ENCODE measurements at places on chromosomes 12 and 14.

DNA sequence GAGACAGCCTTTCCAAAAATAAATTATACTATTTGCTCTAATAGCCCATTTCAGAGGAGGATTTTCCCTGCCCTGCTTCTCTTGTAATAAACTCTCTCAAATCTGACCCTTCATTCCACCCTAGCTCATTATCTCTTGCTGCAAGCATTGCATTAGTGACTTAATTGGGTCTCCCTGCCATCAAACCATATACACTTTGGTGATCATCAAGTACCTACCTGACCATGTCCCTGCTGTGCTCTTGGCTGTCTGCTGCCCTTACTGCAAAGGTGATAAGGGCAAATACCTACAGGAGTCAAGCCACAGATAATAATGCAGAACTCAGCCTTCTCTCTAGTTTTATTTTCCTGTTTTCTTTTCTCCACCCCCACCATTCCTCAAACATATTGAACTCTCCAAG lies 88.4 kb downstream of the LIN7A start:
- no peak for DNase-seq

- no peak for DNase-seq
These were observed 61.4 kb downstream of the WSCD2 start for GRCh38 chr12:108190529-108190928.

DNA sequence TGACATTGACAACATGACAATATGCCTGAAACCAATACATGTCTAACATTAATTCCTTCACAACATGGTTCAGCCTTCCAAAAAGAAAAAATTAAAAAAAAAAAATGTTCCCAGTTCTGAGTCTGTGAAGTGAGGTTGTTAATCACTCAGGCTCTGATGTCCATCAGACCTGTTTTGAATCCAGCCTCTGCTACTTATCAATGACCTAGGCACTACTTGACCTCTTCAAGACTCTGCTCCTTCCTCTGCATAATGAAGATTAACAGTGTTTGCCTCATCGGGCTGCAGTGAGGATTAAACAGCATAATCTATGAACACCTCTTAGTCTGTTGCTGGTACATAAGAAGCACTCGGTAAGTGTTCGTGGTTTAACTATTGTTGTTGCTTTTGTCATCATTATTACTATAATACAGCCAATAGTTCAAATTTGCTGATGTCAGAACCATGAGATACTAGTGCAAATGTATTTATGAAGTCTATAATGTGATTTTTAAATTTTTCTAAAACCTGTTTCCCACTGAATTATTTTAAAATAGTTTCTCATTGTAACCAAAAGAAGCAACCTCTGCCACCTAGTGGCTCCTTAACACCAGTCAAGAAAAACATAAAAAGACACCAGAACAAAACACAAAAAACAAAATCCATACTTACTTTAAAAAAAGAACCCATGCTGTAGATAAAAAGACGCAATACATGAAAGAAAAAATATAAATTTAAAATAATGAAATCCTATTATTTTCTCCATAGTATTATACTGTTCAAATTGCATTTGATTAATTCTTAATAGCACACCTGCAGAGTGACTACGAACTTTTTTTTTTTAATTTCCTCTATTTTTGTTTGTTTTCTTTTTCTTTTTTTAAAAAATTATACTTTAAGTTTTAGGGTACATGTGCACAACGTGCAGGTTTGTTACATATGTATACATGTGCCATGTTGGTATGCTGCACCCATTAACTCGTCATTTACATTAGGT lies 20.3 kb upstream of the TMX1 start:
- peak; percentile 46 for DNase-seq

GRCh38 chr12:54589964-54590363 lies 1.5 kb upstream of the PPP1R1A start:
- DNase-seq, result no peak

DNA sequence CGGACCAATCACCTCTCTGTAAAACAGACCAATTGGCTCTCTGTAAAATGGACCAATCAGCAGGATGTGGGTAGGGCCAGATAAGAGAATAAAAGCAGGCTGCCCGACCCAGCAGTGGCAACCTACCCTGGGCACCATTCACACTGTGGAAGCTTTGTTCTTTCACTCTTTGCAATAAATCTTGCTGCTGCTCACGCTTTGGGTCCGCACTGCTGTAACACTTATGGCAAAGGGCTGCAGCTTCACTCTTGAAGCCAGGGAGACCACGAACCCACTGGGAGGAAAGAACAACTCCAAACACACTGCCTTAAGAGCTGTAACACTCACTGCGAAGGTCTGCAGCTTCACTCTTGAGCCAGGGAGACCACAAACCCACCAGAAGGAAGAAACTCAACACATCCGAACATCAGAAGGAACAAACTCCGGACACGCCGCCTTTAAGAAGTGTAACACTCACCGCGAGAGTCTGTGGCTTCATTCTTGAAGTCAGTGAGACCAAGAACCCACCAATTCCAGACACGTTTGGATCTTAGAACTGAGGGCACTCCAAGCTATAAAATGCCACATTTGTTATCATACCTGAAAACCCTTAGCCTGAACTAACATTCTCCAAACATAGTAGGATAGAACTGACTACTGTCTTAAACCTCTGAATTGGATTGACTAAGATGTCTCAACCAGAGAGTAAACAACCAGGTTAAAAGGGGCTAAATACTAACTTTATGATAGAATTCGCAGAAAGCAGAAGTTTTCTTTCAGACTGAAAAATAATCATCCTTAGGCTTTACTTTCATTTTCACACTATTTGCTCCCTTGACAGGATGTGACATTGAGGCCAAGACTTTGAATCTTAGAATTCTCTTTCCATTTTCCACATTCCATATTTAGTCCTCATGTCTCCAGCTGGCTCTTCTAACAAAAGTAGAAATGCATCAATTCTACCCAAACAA lies 33.6 kb downstream of the CDKL1 start:
- no peak for DNase-seq

DNA sequence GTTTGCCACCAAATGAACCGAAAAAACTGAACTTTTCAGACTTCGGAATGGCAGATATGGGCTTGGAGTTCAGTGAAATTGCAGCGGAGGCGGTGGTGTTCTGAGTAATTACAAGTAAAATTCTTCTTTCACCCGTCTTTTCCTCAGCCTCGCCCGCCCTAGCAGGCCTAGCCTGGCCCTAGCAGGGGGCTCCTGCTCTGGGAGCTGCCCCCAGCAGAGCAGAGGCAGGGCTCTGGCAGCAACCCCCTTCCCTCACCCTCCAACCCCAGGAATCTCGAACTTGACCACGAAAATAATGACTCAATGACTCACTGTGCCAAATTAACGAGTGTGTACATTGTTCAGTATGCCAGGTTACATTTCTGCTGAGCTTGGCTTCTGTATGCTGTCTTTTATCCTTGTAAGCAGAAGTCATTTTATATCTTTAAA lies 1.1 kb downstream of the PAPLN start:
- DNase-seq, result no peak

DNA sequence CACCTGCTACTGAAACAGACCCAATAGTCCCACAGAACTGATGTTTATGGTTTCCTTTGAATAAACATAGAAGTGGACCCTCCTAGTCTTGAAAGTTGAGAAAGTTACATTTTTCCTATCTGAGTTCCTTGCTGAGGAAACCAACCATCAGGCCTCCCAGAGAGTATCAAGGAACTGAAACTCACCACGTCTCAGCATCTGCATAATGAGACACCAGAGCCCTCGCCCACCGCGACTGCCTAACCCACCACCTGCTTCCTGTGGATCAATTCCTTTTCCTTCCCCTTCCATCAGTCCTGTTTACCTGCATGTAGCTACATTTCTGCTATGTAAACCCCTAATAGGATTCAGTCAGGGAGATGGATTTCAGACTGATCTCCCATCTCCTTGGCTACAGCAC lies 443.2 kb upstream of the TMEM132C start:
- DNase-seq, result no peak

- DNase-seq, result no peak
These were observed 11.5 kb upstream of the NT5DC3 start for GRCh38 chr12:103852498-103852997.

GRCh38 chr14:50037852-50038251 lies 78.5 kb downstream of the VCPKMT start:
- no peak for DNase-seq

DNA sequence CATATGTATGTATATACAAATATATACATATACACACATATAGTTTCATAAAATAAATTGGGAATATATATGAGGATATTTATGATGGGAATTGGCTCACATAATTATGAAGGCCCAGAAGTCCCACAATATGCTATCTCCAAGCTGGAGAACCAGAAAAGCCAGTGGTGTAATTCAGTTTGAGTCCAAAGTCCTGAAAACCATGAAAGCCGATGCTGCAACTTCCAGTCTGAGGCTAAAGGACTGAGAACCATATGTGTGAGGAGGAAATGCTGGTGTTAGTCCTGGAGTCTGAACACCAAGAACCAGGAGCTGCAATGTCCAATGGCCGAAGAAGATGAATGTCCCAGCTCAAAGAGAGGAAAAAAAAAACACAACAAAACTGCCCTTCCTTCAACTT lies 65.5 kb upstream of the PRKD1 start:
- no peak for DNase-seq

- no peak for DNase-seq
These were observed 147.4 kb downstream of the C12orf75 start for GRCh38 chr12:105477873-105478272.

DNA sequence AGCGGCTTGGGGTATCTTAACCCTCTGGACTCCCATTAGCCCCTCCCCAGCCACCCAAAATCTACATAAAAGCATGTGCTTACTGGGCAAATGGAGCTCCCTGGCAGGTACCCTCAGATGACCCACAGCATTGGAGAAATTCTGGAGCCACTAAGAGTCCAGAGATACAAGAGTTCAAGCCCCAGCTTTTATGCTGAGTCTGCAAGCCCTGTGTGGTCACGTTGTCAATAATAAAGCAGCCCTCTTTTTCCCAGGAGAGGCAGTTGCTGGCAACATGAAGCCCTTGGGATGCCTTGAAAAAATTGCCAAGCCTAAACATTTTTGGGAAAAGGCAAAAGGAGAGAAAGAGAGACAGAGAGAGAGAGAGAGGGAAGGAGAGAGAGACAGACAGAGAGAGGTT lies 83.4 kb downstream of the RBM19 start:
- DNase-seq, result no peak

DNA sequence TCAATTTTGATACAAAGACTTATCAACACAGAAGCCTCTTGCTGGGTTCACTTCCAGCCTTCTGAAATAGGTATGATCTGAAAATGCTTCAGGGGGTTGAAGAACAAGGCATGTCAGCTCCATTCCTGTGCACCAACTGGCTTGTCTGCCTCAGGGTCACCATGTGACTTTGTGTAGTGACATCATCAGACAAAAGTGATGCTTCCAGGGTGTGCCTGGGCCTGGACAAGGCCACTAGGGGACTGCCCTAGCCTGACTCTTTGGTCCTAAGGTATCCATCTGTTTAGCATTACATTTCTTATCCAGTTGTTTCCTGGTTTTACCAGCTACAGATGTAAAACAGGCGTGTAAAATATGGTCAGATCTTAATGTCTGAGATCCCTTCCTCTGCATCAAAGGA lies 155.6 kb downstream of the CAND1 start:
- no peak for DNase-seq

DNA sequence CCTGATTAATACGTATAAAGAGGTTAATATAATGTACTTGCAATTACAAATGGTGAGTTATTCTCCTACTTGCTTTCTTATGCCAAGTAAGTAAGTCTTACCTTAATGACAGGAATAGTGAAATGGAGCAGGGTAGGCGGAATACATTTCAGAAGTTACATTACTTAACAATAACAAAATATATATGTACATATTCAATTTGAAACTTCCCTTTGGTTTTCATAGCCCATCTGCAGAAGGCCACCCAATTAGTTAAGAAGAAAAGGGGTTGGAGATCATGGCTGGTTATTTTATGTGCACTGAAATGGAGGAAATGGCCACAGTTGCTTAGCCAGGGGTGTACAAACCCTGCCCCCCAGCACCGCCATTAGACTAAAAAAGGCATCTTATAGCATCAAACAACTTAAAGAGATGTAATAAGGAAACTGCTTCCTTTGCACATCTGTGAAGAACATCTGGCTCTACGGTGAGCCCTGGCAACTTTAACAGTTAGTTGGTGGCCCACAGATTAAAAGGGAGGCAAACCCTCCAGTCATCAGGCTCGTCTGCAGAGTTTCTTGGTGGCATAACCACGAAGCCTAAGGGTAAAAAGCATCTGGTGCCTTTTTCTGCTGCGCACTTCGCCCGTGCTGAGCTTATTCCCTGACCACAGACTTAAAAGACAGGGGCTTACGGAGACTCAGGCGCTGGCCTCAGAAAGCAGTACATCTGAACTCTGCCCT lies 38.8 kb upstream of the DACT1 start:
- no peak for DNase-seq

- DNase-seq, result peak; percentile 51
These were observed 211.1 kb upstream of the RGS6 start for GRCh38 chr14:71720978-71721624.

GRCh38 chr12:94938583-94938982 lies 64.9 kb downstream of the NDUFA12 start:
- no peak for DNase-seq

- no peak for DNase-seq
These were observed 981 bp downstream of the VTI1B start for GRCh38 chr14:67673451-67673850.

DNA sequence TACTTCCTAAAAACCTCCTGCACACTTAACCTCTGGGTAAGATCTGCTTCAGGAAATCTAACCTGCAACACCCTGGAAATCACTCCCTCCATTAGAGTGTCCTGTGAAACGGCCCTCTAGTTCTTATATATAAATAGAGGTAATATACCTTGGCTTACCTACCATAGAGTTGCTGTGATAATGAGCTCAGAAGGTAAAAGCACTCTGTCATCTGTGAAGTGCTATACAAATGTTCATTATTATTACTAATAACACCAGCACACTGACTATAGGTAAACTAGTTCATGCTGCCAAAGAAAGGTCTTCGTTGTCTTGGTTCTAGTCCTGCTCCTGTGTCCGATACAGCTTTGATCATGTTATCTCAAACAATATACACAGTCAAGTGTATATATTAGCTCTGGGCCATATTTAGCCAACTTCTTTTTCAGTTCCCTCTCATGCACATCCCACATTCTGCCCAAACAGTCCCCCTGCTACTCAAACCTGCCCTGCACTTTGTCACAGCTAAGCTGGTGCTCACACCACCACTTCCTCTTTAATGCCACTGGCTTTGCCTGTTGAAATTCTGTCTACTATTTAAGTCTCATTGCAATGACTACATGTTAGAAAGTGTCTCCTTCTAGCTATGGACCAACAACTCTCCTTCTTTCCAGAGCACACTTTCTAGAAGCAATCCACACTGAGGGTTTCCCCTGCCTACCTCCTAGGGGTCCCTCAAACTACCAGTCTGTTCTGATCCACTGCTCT lies 5.1 kb downstream of the E2F7 start:
- DNase-seq, result peak; percentile 82
